ENCODE measurements at places on chromosomes 11 and 22. TPM values are rescaled to one million over a fixed set of nuclear protein-coding genes. Genes with fewer than 3 reads are reported as not detected.

GRCh38 chr11:79108851-79109250 lies 332.0 kb downstream of the TENM4 start:
- H3K27me3 ChIP-seq, result peaks cover 2% of the 10 kb centered on the region
- H3K36me3 ChIP-seq, result no peaks in the 10 kb centered on the region
- no peak for DNase-seq
- no peak overlapping the region for H3K27ac ChIP-seq

GRCh38 chr11:68016904-68017817 lies 7.0 kb downstream of the ALDH3B1 start:
- H3K36me3 ChIP-seq, result no peaks in the 10 kb centered on the region
- H3K4me1 ChIP-seq, result peaks cover under 1% of the 10 kb centered on the region
- H3K27ac ChIP-seq, result no peak overlapping the region
- H3K27me3 ChIP-seq, result peaks cover 4% of the 10 kb centered on the region
- DNase-seq, result no peak
- no peak overlapping the region for H3K4me3 ChIP-seq

DNA sequence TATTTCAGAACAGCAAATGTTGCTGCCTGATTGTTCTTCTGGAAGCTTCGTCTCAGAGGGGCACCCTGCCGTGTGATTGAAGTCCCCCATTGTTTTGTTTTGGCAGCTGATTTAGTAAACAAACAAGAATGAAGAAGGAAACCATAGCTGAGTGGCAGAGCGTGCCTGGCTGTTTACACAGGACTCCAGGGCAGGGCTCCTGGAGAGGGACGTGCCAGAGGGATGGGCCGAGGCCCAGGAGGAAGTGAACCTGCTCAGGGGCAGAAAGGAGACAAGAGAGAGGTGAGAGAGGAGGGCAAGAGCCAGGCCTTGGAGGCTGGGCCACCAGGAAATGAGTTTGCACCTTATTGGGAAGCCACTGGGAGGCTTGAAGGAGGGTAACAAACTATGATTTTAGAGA lies 85.5 kb upstream of the B3GAT1 start:
- no peaks in the 10 kb centered on the region for H3K4me1 ChIP-seq
- H3K27ac ChIP-seq, result no peak overlapping the region
- no peak for DNase-seq
- peaks cover 17% of the 10 kb centered on the region for H3K27me3 ChIP-seq
- peaks cover 11% of the 10 kb centered on the region for H3K36me3 ChIP-seq
- no peak overlapping the region for H3K4me3 ChIP-seq

DNA sequence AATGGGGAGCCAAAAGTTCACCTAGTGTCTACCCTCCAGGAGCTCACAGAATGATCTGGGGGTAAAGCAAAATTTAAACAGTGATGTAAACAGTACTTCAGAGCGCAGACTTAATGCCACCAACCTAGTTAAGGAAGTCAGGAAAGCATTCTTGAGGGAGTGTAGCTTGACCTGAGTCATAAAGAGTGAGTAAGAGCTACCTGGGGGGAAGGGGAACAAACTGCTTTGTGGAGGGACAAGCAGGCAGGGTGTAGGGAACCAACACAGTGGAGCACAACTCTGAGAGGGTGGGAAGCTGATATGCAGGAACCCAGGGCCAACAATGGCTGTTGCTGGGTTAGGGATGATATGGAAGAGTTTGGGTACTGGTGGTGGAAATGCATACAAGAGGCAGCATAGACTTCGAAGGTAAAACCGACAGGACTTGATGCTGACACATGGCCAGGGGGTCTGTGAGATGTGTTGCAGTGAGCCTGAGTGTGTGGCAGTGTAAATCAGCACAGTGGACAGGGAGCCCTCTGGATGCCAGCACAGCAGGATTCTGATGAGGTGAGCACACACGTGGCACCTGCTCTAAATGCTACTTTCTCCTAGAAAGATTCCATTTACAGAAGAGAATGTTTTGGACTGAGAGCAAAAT lies 58.3 kb upstream of the CYP2D6 start:
- H3K27me3 ChIP-seq, result no peaks in the 10 kb centered on the region
- peaks cover 79% of the 10 kb centered on the region for H3K4me1 ChIP-seq
- no peak for DNase-seq
- H3K27ac ChIP-seq, result no peak overlapping the region
- H3K4me3 ChIP-seq, result no peak overlapping the region
- no peaks in the 10 kb centered on the region for H3K36me3 ChIP-seq

DNA sequence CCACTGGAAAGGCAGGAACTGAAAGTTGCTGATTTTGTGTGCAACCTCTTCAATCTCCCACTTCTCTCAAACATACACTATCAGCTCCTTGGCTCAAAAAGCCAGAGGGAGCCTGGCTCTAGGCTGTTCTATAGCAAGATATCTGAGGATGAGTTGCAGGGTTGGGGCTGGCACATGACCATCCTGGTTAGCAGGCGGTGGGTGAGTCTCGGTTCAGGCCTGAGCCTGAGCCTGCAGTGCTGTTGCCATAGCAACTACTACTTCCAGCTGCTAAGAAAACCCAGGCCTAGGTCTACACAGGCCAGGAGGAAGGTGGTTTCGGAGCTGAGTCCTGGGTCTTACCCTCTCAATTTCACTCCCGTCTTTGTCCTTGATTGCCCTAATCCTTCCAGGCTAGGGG lies 39.0 kb downstream of the CWC15 start:
- no peaks in the 10 kb centered on the region for H3K4me1 ChIP-seq
- no peak for DNase-seq
- no peak overlapping the region for H3K27ac ChIP-seq
- H3K4me3 ChIP-seq, result no peak overlapping the region
- no peaks in the 10 kb centered on the region for H3K36me3 ChIP-seq

GRCh38 chr11:18046116-18046777 lies at the start of gene TPH1:
TPH1 (minus strand) TSS chr11:18046269; CDS start chr11:18040762, 5,507 bp downstream.
- no peaks in the 10 kb centered on the region for H3K36me3 ChIP-seq
- H3K27ac ChIP-seq, result no peak within 1 kb of the TSS
- H3K4me1 ChIP-seq, result no peaks in the 10 kb centered on the region
- DNase-seq, result no peak
- H3K27me3 ChIP-seq, result peaks cover 15% of the 10 kb centered on the region

- H3K27ac ChIP-seq, result no peak overlapping the region
- DNase-seq, result no peak
- no peaks in the 10 kb centered on the region for H3K4me1 ChIP-seq
- H3K27me3 ChIP-seq, result peaks cover 5% of the 10 kb centered on the region
- H3K4me3 ChIP-seq, result no peak overlapping the region
- no peaks in the 10 kb centered on the region for H3K36me3 ChIP-seq
Observed at GRCh38 chr22:27537501-27537900, 264.1 kb downstream of the MN1 start.

The MS4A10 gene
- polyA plus RNA-seq, result not detected

The MRGPRX4 gene
- polyA plus RNA-seq, result not detected

Measured in immature natural killer cell (primary cell).